ENCODE measurements at places on chromosomes 2 and 18.

DNA sequence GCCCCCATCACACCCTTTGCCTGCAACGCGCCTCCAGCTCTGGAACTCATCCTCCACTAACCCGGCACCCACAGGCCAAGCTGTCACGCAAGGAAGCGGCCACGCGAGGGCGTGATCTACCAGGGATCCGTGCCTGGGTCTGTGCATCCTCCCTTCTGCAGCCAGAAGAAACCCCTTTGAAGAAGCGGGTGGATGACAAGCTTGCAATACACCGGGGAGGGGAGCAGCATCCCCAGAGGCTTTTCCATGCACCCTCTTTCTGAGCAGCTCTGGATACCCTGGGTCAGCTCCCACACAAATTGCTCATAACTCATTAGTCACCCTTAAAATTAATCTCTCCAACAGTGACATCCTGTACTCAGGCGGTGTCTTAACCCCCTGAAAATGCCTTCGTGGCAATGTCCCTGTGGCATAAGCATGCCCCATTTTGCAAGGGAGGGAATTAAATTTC is 47.6 kb downstream of the PDCL3 start:
- peak; percentile 49 for DNase-seq

GRCh38 chr2:193482557-193482956 is 1287.8 kb upstream of the TMEFF2 start:
- no peak for DNase-seq

GRCh38 chr18:5585653-5586052 is 41.9 kb upstream of the EPB41L3 start:
- DNase-seq: no peak

DNA sequence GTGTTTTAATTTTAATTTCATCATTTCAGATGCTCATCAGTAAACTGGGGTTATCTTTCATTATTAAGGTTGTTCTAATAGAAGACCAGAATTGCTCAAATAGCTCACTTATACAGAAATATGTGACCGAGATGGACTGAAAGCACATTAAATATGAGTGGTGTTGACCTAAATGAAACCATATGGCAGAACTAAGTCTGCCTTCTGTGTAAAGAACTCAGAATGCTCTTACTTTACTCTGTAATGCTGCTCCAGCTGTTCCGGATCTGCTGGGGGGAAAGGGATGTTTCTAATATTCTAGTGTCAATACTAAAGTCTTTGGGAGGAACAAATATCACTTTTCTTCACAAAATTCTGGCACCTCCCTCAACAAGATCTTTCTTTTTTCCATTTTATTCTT is 131.0 kb downstream of the DPP4 start:
- DNase-seq: no peak

DNA sequence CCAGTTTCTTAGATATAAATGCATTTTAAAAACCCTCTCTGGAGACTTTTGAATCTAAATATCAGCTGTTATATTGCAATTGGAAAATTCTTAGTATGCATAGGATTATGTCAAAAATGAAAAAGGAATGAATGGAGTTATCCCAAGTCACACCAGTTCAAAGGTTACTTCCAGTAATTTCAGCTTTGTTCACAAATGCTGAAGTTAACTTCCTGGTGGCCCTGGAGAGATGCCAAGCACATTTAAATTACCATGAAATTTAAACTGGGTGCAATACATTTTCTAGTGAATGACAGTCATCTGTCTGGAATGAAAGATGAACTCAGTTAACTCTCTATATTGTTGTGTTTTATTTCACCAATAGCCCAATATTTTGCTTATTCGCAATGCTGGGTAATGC is 753.9 kb downstream of the SUCLG1 start:
- DNase-seq: no peak

- DNase-seq: no peak
Measured at GRCh38 chr2:67798541-67799160, 264.2 kb downstream of the C1D start.

DNA sequence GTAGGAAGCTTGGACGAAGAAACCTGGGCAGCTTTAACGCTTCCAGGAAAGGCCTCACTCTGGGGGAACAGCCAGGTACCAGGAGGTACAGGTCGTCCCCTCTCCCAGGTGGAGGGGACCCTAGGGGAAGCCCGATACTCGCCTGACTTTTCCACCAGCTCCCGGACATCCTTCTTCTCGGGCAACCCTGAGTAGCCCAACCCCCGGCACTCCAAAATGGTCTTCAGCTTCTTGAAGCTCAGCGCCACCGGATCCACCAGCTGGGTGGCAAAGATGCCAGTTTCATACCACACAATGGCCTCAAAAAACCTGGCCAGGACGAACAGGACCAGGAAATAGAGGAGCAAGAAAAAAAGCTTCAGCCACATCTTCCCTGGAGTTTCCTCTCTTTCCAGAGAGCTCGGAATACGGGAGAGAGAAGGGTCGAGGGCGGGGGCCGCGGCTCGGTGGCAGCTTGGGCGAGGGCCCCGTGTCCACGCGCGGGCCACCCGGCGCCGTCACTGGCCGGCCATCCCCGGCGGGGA is 1.1 kb downstream of the RNF103 start:
- DNase-seq: no peak

DNA sequence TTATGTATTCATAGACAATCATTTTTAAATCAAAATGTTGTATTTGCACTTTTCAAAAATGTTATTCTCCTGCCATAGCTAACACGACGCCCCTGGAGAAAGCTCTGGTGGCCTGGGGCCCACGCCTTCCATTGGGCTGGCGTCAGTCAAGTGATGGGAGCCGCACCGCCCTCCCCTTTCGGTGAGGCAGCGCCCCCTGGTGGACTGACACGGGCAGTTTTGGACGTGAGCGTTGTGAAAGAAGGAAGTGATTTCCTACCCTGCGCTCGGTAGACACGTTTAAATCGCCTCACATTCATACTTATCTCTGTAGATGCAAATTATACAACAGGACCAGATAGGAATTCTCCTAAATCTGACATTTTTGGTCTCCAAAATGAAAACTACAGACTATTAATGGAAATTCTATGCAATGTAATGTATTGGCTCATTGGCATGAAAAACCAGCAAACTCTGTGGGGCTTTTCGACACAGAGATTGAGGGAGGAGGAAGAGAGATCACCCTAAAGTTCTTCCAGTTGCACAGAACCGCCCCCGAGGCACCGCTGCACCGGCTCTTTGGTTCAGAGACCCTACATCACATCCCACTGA is 326.2 kb upstream of the SOX11 start:
- DNase-seq: no peak

- no peak for DNase-seq
Measured at GRCh38 chr18:8368512-8369217, 240.6 kb upstream of the RAB12 start.

DNA sequence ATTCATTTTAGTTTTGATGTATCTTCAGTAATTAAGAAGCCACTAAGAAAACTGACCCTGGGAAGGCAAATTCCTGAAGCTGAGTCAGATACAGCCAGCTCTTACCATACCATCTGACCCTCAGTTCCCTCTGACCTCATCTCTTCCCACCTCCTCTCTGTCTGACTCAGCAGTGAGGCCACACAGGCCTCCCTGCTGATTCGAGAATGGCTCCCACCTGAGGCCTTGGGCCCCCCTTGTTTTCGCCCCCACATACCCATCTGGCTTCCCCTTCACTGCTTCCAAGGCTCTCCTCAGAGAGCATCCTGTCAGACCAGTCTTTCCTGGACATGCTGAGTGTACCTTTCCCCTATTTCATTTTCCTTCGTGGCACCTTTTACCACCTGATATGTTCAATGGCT is 71.0 kb upstream of the CYP1B1 start:
- DNase-seq: no peak

- DNase-seq: no peak
Measured at GRCh38 chr18:23573626-23574431, 12.5 kb downstream of the NPC1 start.

DNA sequence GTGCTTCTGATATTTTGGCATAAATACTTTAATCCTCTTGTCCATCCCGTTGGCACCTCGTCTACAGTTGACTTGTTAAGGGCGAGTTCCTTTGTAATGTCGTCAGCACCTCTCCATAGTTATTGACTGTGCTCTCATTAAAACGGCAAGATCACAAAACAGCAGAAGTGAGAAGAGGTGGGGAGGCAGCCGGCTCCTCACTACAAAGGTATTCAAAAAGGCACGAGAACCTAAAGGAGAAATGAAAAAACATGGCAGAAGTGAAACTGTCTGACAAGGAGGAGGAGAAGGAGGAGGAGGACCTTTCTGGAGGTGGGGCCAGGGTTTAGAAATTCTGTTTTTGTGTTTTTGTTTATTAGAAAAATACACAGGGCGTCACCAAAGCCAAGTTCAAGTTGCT is 235.6 kb downstream of the BCL11A start:
- DNase-seq: no peak

- DNase-seq: no peak
Measured at GRCh38 chr18:23971666-23972230, 42.8 kb upstream of the TTC39C start.

DNA sequence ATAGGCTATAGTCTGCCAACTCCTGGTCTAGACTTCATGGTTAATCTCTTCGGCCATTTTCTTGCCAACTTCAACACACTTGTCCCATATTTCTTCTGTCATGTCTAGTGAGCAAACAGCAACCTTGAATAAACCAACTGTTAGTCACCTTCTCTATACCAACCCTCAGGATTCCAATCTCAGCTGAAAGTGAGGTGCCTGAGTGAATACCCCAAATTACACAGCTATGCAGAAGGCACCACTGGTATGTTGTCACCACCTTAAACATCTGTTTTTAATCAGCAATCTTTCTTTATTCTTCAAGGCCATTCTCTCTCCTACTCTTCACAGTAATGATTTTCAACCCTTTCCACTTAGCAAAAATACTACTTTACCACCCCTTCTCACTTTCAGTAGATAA is 39.3 kb downstream of the THOC1 start:
- DNase-seq: no peak

DNA sequence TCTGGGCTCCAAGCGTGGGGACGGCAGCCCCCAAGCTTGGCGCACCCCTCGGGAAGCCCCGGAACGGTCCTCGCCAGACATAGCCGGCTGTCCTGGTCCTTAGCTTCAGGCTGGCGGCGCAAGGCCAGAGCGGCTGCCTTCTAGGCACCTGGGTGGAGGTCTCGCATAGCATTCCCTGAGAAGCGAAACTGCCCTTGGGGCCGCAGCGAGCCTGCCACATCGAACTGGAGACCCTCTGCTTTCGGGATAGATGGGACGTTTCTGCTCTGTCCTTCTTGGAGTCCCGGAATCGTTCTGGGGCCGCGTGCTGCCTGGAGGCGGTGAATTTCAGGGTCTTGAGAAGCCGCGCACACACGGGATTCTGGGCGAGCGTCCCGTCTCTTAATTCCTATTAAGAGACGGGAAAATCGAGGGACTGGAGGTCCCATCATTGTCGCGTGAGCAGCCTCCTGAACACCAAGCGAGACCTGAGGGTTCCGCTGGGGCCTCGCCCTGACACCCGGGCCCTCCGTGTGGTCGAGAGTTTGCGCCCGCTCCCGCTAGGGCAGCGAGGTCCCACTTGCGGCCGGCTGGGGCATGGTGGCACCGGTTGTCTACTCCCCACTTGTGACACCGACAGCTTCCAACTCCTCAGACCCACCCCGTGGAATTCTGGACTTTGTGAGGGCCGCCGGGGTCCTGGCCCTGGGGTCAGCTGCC is 9.7 kb upstream of the EN1 start:
- DNase-seq: no peak

DNA sequence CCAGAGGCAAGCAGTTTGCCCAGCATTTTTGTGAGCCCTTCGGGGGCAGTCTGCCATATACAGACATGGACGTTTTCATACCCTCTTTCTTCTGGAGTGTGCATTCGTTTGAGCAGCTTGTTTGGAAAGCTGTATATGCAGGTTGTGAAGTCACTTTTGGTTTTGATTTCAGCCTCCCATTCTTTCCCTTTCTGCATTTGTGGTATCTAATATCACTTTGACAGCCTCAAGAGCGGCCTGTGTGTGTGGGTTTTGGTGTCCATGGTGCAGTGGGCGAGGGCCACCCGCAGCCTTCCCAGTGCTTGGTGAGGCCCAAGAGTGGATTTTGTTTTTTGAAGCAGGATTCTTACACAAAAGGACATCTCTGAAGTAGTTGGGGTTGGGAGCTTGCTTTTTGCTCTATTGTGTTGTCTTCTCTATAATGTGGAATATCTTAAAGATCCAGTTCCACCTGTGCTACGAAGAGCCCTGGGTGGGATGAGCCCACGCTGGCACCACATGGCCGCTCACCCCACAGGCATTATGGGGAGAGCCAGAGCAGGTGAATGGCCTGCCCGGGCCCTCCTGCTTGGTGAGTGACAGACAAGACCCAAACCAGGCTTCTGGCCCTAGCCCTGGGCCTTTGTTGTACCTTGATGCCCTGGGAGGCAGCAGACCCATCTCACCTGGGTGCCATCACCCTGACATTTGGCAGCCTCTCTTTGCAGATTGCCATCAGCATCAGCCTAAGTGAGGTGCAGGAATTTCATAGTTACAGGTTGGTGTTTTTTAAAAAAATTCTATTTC is 29.5 kb downstream of the INPP4A start:
- no peak for DNase-seq

DNA sequence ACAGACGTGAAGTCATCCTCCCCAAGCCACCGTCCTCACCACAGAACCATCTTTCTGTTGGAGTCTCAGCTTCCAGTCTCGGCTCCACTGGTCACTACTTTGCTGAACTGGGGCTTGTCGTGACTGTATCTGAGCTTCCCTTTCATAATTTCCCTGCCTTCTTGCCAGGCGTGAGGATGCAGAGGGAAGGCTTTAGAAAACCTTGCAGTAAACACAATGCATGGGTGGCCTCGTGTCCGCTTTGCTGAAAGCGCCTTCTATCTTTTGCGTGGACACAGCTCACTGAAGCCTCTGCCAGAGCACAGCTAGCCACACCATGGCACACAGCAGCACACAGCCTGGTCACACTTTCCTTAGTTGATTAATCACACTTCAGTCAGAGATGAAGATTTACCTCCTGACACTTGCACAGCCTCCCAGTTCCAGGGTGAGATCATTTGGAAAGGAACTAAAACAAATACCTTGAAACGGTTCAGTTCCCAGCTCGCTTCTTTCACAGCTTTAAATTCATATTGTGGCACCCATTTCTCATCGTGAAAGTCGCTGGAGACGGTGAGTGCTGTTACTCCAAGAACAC is 2.8 kb upstream of the GPR45 start:
- no peak for DNase-seq

- DNase-seq: no peak
Measured at GRCh38 chr2:109266496-109266895, 137.5 kb downstream of the SH3RF3 start.

DNA sequence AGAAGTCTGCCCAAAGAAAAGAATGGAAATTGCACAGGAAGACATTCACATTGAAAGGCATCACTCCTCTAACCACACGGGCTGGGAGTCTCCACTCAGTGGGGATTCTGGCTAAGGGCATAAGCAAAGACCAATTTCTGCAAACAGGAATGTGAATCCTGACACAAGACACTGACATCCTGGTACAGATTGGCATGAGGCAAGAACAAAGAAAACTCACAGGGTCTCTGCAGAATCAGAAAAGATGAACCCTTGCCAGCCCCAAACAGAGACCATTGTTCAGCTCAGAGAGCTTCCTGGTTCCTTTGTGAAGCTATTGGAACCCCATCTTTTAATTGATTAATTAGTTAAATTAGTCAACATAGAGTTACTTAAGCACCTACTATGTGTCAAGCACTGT is 82.3 kb downstream of the UPP2 start:
- DNase-seq: no peak

GRCh38 chr18:46891742-46892214 is 25.5 kb downstream of the PIAS2 start:
- DNase-seq: no peak

GRCh38 chr18:45569566-45570275 is 45.6 kb upstream of the SLC14A2 start:
- DNase-seq: no peak

Data from anterior cingulate cortex (tissue), 58 donors.